ENCODE measurements at places on chromosomes 13 and 19.
A peak's percentile ranks its signal among the peaks of the same experiment; 100 is the strongest.

GRCh38 chr13:112119192-112120030, 52.5 kb downstream of the SOX1 start:
- no peak for DNase-seq

DNA sequence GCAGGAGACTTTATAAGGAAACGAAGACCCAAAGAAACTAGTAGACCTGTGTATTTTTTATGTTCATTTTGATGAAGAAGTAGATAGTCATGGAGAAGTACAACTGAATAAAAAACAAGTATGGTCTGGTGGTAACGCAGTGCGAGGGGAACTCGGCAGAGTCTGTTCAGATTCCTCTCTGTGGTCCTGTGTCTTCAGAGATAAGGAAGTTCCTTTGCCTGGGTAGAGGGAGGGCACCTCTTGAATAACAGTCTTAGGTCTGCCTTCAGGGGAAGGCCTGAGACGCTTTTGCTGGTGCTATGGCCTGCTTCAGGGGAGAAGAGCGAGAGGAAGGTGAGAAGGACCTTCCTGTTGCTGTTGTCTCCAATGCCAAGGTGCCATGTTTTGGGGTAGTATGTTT, 25.9 kb upstream of the SLC46A3 start:
- no peak for DNase-seq

DNA sequence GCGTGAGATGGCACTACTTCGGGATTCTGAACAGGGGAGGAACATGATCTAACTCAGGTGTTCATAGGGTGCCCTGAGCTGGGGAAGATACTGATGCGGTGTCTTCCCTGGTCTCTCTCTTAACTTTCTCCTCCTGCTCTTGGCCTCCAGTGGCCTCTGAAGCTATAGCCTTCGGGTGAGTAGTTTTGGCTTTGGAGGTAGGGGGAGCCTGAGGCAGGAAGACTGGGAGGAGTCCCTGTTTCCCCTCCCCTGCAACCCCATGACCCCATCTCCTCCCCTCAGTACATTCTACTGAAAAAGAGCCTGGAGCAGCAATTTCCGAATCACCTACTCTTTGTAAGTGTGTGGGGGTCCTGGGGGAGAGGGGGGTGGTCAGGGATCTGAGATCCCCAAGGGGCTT, 3.5 kb downstream of the SELENOV start:
- no peak for DNase-seq

GRCh38 chr19:49224879-49225278, 67.3 kb downstream of the TRPM4 start:
- no peak for DNase-seq

DNA sequence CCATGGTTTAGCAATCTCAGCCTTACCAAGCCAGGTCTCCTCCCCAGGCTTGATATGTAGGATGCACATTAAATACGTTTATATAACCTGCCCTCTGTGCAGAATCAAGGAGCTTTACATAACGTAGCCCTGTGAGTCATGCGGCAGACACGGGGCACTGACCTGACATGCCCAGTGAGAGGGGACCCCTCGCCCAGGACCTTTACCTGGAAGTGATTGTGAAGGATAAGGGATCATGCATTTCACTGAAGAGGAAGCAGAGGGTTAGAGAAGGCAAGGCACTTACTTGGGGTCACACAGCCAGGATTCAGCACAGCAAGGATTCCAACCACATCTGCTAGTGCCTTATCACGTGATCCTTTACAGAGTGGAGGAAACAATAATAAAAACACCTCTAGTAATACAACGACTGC, 18.9 kb upstream of the FOSB start:
- no peak for DNase-seq

- DNase-seq = no peak
Measured at GRCh38 chr13:65592731-65593130, 1637.4 kb downstream of the PCDH9 start.

- no peak for DNase-seq
Measured at GRCh38 chr13:111629016-111629415, 308.6 kb downstream of the TEX29 start.

GRCh38 chr19:4371247-4372164, 28.1 kb downstream of the MPND start:
- no peak for DNase-seq

- no peak for DNase-seq
Measured at GRCh38 chr13:112623051-112623711, 35.2 kb upstream of the TUBGCP3 start.

DNA sequence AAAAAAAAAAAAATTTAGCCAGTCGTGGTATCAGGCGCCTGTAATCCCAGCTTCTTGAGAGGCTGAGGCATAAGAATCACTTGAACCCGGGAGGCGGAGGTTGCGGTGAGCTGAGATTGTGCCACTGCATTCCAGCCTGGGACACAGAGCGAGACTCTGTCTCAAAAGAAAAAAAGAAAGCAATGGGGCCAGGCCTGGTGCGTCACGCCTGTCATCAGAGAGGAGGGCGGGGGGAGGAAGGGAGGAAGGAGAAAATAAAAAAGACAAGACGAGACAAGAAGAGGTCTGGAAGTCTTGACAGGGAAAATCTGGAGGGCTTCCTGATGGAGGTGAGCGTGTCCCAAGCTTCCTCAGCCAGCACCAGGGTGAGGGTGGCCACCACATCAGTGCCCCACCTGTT, 54.9 kb upstream of the PTPRS start:
- DNase-seq = no peak

DNA sequence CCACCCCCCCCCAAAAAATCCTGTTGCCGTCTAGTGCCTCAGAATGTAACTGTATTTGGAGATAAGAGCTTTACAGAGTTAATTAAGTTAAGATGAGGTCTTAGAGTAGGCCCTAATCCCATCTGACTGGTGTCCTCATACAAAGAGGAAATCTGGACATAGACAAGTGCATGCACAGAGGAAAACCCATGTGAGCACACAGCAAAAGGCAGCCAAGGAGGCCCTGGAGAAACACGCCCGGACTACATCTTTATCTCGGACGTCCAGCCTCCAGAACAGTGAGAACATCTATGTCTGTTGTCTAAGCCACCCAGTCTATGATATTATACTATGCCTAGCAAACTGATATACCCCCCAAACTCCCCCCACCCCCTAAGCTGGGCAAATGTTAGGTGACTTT, 193.8 kb downstream of the KATNAL1 start:
- DNase-seq = no peak

DNA sequence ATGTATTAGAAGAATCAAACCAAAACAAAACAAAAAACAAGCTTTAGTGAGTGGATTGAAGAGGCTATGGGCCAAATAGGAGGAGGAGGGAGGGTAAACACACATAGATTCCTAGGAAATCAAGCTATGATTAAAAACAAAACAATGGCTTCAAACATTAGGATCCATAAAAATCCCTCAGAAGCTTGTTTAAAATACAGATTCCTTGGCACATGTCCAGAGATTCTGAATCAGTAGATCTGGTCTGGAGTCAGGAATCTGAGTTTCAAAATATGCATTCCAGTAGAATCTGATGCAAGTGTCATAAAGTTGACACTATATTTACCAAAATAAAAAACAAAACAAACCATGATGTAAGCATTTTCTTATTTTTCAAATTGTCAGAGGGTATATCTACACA, 692.8 kb upstream of the SGCG start:
- DNase-seq = no peak

DNA sequence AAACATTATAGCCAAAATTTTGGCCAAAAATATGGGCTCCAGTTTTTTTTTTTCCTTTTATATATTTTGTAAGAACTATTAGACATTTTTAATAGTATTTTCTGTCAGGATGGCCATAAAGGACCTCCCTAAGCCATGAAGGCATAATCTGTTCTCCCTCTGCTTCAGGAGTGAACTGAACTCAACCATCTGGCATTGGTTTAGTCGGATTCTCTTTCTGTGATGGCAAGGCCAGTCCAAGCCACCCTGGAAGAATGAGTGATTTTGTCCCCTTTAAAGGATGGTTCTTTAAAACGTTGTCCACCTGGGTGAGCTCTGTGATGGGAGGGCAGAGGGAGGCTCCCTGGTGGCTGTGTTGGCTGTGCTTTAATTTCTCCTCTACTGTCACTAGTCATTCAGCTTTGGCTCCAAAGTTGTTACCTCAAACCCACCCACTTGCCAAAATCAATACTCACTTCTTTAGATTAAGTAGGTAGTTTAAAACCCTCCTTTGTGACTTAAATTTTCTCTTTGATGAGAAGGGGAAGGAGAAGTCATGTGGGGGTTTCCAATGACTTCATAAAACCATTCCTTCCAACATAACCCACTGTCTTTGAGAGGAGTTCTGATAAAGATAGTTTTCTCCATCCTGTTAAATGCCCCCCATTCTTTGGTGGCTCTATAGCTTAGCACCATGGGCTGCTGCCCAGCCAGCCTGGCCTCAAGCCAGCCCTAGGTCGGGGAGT, 4.4 kb downstream of the TNFRSF19 start:
- no peak for DNase-seq

DNA sequence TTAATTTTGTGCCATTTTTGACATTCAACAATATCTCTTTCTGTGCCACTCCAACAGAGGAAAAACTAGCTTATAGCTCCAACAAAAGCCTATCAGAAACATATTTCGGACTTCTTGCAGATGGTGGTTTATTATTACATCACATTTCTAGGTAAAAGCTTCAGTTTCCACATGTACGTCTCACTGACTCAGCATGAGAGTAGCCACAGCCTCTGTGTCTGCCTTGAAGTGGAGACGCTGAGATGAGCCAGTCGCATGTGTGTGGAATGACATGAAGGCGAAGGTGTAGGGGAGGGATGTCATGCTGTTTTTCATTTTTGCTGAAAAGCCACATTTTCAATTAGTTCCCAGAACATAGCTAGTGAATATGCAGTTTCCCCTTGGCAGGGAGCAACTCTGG, 598.6 kb downstream of the EFNB2 start:
- no peak for DNase-seq

DNA sequence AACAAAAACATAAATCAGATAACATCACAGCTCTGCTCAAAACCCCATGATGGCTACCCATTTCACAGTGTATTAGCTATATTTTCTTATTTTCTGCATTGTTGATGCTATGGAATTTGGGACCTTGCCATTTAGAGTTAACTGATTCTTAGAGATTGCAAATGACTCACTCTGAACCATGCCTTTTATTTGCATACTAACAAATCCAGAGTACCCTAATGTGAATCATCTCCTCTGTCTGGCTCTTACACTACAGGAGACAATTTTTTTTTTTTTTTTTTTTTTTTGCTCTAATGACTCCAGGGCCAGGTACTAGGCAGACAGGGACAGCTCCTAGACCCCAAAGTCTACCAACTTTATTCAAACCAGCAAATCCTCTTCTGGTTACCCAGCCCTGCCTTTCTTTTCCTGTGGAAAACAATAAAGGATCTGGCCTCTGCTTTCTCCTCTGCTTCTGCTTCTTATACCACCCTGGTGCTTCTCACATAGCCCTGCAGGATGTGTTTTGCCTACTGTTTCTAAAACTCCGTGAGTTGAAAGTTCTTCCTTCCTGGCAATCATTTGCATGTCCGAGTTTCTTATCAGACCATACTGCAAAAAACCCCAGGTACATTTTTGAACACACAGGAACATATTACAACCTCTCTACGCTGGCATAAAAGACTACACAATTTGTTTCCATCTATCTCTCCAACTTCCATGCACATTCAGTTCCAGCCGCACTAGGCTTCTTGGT, 10.6 kb upstream of the ZNF460 start:
- DNase-seq = no peak

- DNase-seq = peak; percentile 43
Measured at GRCh38 chr13:30739761-30740642, 4.7 kb downstream of the ALOX5AP start.

DNA sequence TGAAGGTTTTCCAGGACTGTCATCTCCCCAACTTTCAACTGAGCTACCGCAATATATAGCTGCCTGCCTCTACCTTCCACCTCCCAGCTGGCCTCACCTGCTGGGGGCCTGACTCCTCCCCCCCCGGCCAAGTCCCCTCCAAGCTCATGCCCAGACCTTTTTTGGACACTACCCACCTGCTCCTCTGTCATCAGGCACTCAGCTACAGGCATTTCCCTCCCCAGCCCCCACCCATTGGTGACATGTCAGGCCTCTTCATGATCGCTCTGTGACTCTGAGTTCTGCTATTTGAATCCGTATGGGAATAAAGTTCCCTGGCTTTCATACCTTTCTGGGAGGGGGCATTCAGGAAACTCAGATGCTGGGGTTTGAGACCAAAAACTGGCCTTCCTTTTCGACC, 1.8 kb downstream of the PRKACA start:
- no peak for DNase-seq

DNA sequence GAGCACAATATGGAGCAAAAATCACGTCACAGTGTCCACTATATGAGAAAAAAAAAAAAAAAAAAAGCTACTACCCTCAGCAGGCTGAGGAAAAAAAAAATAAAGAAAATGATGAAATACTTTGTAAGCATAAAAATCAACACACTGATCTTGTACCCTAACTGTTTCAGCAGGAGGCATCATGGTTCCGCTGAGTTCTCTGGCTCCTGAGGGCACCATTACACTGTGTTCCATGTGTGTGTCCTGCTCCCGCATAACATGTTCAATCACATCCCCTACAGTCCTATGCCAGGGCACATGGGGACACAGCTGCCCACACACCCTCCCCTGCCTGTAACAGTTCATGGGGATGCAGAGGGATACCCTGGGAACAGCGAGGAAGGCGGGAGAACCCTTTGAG, 33.5 kb downstream of the DOCK9 start:
- no peak for DNase-seq

DNA sequence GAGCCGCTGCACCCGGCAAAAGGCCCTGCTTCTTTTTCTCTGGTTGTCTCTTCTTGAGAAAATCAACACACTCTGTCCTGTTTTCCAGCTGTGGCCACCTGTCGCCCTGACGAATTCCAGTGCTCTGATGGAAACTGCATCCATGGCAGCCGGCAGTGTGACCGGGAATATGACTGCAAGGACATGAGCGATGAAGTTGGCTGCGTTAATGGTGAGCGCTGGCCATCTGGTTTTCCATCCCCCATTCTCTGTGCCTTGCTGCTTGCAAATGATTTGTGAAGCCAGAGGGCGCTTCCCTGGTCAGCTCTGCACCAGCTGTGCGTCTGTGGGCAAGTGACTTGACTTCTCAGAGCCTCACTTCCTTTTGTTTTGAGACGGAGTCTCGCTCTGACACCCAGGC, 17.2 kb downstream of the LDLR start:
- DNase-seq = no peak

DNA sequence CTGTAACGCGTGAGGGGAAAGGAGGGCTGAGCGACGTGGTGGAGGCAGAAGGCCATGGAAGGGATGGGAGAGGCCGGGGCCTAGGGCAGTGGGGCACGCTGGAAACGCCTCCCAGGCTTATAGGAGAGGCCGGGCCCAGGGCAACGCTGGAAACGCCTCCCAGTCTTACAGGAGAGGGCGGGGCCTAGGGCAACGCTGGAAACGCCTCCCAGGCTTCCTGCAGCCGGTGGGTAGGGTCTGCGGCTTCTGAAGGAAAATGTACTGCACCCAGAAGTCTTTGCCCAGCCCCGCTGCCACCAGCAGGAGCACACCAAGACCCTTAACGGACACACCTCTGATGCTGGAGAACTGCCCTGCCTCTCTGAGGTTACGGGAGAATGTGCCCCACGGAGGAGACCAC, 9.1 kb downstream of the CACTIN start:
- no peak for DNase-seq

DNA sequence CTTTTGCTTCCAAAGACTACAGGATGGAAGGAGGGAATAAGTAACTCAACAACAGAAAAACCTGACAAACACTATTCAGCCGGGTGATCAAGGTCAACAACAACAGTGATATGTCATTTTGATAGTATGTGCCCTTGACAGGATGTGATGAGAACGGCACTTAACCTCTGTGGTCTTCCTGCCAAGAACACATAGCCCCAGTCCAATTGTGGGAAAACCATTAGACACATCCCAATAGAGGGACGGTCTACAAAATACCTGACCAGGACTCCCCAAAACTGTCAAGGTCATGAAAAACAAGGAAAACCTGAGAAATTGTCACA, 43.1 kb upstream of the AMER2 start:
- no peak for DNase-seq
